ENCODE measurements at places on chromosomes 4 and X. TPM values are rescaled to one million over a fixed set of nuclear protein-coding genes. Genes with fewer than 3 reads are reported as not detected.

Gene SMIM10L2A
- total RNA-seq, result 0.65 TPM

Gene SPANXB1
- 0.65 TPM for total RNA-seq

Gene LIMCH1
- 15.5 TPM for total RNA-seq

Gene CCDC149
- total RNA-seq, result 2.6 TPM

Gene SYNPO2
- total RNA-seq, result 0.40 TPM

Gene SSX2
- not detected for total RNA-seq

Gene PLAC1
- not detected for total RNA-seq

Gene SULT1B1
- not detected for total RNA-seq

Gene GNPDA2
- 8.5 TPM for total RNA-seq

Gene RTL5
- 0.94 TPM for total RNA-seq

Gene DOCK11
- total RNA-seq, result 4.3 TPM

Gene HSPA4L
- total RNA-seq, result 12.6 TPM

Gene FOXP3
- 0.07 TPM for total RNA-seq

Gene TLR8
- not detected for total RNA-seq

Gene KCND1
- 0.51 TPM for total RNA-seq

Gene TDO2
- not detected for total RNA-seq

Gene NXF2B
- not detected for total RNA-seq

Gene SPACA5
- total RNA-seq, result not detected

Gene CEP135
- total RNA-seq, result 7.8 TPM

Gene POU3F4
- not detected for total RNA-seq

Gene MED14
- 21.5 TPM for total RNA-seq

Gene TNIP3
- 0.07 TPM for total RNA-seq

Gene SHROOM4
- 4.2 TPM for total RNA-seq
